Stimulated activated CD4-positive, alpha-beta T cell treated with anti-CD3 and anti-CD28 coated beads, Interleukin-1b, Interleukin-23, amount 100 ng/mL, for 24 hours (primary cell): ENCODE measurements at places on chromosomes 1 and 21.

DNA sequence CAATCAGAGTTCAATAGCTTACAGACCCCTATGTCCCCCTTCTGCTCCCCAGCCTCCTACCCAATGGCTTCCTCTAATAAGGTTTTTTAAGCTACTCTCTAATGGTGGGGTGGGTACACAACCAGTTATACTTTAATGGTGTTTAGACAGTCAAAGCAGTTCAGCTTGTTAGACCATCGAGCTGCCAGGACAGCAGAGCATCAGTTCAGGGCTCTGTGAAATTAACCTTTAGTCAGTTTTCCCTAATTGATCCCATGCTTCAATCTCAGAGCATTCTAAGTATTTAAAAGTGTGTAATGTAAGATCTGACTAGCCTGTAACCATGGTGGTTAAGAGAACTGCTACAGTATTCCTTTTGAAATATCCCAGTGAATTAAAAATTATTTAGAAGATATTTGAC, 107.2 kb upstream of the ZNF644 start:
- no peak for DNase-seq

DNA sequence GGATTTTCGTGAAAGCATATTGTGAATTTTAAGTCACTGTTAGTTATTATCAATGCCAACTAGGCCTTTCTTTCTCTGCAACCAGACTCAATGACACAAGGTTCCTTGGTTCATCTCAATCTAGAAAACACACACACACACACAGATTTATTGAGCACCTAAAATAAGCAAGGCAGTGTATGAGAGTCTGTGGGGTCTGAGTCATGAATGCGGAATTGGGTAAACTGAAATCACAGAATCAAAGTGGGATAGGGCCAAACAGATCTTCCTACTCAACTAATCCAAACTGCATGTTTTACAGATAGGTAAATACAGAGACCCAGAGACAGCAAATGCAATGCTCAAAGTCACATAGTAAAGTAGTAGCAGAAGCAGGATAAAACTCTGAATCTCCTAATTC, 48.5 kb upstream of the NRDC start:
- DNase-seq = no peak

GRCh38 chr21:43835861-43836260, 29.2 kb upstream of the AGPAT3 start:
- no peak for DNase-seq

DNA sequence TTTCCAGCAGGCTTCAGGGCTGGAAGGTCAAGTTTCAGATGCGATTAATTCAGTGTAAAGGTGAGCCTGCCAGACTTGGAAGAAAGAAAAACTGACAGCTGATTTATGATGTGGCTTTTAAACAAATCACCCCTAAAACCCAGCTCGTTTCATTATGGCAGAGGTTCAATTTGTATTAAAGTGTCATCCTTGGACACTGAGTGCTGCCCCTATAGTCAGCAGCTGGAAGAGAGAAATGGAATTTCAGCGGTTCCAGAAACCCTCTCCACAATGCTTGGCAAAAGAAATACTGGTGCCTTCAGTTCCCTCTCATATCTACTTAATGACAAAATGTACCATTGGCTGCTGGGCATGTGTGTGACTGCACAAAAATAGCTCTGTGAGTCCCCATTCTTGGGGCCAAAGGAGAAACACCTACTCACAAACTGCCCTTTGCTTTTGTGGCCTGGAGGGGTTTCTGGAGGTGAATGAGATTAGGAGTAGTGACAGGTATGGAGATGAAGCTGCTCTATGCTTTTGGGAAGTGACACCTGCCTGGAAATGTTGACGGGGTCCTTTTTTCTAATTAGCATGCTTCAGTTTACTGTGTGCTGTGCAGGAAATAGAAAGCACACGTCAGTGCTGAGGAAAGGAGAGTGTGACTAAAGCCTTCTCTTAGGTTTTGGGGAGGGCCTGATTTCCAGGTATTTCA, 95.1 kb upstream of the TSPAN2 start:
- no peak for DNase-seq

DNA sequence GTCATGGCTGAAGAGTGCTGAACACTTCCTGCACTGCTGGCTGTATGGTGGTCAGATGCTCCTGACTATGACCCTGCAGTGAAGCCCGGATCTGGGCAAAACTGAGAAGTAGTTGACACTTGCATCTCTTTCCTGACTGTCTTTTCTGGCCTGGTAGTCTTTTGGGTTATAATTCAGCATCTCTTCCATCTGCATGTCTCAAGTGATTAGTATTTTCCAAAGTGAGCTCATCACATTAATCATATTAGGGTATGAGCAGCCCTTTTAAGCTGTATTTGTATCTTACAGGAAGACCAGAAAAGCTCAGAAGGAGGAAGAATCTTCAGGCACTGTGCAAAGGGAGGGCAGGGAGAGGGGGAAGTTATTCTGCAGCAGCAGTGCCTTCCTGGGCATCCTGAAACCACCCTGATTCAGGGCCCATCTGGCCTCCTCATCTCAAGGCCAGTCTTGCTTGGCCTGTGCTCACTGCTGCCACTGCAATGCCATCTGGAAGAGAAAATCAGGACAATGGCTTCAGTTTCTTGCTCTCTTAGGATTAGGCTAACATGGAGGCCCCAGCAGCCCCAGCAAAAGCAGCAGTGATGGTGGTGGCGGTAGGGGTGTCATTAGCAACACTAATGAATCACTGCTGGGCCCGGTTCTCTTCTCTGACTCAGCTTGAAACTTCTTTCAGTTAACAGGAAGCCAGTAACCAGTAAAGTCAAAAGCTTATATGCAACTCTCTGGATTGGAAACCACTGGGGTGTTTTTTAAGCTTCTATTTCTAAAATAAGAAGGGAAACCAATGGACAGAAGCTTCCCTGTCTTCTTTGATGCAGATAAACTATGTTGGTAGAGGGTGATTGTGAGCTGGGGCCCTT, 63.3 kb upstream of the WDR26 start:
- DNase-seq = peak; percentile 61

DNA sequence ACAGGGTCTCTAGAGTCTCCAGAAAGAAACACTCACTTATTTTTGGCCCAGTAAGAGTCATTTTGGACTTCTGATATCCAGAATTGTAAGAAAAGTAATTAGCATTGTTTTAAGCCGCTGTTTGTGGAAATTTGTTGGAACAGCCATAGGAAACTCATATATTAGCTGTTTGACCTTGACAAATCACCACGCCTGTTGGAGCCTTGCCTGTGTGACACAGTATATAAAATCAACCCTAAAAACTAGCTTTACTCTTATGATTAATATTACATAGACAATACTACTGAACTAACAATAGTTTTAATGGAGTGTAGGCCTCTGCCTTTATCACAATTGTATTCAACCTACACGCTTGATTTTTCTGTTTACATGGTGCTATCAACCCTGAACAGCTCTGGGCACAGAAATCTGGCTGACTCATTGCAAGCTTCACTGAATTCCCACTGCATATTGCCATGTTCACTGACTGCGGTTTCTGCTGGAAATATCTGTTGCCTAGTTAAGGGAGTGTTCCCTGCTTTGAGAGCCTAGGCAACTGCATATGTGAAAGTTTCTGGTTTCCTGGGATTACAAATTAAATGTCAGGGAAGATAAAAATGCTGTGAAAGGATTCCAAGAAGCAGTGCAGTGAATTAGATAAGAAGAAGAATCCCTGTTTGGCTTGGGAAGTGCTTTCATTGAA, 419.5 kb upstream of the DEPDC1 start:
- no peak for DNase-seq

GRCh38 chr1:83546874-83547273, 452.1 kb downstream of the TTLL7 start:
- DNase-seq = no peak

DNA sequence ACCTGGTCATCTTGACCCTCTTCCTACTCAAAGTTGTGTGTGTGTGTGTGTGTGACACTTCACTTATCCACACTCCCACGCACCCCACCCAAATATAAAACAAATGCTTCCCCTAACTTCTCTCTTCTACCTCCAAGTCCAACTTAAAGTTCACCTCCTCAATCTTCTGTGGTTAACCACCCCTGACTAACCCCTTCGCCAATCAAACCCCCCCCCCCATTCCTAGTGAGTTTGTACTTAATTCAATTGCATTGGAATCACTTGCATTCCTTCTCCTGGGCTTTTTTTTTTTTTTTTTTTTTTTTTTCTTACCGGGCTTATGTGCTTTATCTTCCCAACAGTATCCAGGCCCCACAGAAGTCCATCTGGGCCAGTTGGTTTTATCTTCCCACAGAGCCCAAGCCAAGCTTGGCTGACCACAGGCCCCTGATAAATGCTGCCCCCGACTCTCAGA, 78.4 kb downstream of the CD58 start:
- no peak for DNase-seq

DNA sequence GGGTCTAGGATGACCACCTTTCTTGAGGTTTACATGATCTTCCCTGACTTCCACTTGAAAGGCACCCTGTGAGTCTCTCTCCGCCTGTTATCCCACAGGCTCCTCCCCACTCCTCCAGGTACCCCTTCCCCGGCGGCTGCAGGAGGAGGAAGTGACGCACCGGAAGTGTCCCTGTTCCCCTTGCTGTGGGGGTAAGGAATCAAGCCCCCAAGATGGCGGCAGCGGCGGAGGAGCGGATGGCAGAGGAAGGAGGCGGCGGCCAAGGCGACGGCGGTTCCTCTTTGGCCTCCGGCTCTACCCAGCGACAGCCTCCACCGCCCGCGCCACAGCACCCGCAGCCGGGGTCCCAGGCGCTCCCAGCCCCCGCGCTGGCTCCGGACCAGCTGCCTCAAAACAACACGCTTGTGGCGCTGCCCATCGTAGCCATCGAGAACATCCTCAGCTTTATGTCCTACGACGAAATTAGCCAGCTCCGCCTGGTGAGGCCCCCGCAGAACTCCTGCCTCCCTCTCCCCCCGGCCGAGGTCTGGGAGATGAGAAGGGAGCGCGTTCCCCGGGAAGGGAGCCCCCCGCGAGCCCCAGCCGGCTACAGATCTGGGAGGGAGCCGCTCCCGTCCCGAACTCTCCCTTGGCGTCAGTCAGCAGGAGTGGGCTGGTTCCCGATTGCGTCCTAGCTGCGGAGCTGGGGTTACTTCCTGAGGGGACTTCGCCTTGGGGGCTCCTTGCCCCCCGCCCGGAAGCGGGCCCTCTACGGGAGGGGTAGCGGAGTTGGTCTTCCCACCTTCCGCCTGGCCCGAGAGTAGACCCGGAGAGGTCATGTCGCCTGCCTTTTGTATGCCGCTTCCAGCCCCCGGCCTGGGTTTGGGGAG, at the start of gene FBXO28:
Gene FBXO28, plus strand, starts transcription at position 194 of the 869 bp plus-strand sequence. Its CDS starts 19 bp downstream, at position 213.
- peak; percentile 92 for DNase-seq

DNA sequence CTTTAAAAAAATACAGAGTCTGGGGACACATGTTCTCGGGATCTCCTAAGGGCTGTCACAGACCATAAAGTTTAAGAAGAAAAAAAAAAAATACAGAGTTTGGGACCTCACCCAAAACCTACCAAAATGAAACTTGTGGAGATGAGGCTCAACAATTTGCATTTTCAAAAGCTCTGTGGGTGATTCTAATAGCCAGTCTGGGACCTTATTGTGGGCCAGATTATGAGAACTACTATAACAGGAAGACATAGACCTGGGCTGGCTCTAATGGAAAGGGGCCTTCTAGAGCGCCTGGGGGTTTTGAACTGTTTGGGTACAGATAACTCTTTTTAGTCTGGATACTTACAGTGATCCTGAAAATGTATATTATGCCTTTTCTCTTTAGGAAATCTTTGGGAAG, 69.1 kb downstream of the LAMC1 start:
- DNase-seq = no peak

DNA sequence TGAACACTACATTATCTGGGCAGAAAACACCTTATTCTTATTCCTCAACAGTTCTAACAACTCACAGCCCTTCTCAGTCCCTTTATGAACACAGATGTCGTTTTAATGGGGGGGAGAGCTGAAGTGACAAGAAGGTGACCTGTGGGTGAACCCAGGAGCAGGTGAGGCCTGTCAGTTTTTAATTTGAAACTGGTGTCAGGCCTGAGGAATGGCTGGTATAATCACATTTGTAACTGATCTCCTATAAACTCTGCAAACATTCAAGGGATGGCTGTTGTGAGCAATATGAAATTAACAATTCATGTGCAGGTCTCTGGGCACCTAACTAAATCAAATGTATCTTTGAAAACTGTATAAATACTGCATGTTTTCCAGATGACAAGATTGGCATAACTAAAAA, 362.1 kb upstream of the NR5A2 start:
- DNase-seq = no peak

DNA sequence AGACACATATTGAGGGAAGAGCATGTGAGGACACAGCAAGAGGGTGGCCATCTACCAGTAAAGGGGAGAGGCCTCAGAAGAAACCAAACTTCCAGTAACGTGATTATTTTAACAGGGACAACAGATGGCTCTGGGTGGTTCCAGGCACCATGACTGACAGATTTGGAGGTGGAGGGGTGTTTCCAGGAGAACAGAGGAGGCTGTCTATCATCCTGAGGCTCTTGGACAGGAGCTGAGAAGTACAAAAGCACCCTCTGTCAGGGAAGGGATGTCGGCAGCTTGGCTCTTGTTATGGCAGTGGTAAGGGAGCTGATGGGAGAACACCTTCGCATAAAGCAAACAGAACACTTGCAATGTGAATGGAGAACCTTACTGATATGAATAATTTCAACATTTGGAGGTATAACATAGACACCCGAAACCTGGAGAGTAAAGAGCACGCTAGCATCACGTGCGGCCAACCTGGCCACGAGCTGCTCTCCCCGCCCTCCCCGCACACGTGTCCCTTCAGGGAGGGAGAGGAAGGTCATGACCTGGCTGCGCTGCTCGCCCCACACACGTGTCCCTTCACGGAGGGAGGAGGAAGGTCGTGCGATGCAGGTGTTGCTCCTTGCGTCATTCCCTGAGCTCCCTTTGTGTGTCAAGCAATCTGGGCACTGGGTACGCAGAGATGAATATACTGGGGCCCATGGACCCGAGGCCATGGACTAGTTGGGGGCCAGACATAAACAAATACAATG, 37.5 kb upstream of the NLRP3 start:
- no peak for DNase-seq

DNA sequence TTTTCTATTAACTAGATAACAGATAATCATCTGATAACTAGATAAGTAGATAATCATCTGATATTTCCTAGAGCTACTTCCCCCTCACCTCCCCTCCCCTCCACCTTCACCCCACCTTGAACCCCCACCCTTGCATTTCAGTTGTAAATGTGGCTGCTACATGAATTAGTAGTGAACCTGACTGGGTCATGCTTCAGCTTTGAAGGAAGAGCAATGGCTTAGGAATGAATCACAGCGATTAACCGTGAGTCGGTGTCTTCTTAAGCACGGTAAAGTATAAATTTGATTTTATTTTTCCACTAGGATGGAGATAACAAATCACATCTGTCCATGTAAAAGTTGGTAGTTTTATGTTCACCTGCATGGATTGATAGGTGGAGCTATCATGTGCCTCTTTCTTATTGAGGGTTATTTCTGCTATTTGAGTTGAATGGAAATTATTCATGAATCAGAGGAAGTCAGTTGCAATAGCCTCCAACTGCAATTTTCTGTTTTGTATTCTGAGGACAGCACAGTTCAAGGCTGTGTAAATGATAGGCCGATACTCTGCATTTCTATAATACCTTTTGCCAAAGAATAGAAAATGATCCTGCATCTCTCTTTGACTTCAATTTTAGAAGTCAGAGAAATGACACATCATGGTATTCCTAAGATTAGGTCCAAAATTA, 235.0 kb downstream of the PTGER3 start:
- DNase-seq = no peak
